ENCODE measurements at places on chromosomes 16 and 17.

DNA sequence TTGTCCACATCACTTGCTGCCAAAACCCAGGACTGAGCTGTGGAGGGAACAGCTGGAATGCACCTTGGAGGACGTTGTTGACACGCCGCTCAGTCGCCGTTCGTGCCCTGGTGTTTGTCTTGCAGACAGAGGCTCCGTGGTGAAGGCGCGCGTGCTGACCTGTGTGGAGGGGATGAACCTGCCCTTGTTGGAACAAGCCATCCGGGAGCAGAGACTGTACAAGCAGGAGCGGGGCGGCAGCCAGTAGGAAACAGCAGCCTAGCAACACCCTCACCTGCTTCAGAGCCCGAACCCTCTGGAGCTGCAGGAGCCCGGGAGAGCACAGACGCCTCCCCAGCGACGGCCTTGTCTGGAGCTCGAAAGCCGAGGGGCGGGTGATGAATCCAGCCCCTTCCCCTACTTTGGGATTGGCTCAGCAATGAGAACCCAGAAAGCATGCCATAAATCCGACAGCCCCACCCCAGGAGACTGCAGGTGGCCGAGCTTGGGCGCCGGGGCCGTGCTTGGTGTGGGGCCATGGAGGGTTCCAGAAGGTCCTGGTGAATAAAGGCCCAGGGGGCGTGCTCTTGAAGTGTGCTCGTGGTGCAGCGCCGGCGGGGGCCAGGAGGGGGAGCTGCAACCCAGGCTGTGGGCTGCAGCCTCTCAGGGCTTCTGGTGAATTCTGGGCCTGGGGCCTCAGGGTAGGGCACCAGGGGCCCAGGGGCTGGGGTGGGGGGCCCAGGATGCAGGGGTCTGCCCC, 470 bp upstream of the CDK3 start:
- peak; percentile 68 for DNase-seq

GRCh38 chr17:79617740-79618382, 7.0 kb upstream of the RBFOX3 start:
- no peak for DNase-seq

DNA sequence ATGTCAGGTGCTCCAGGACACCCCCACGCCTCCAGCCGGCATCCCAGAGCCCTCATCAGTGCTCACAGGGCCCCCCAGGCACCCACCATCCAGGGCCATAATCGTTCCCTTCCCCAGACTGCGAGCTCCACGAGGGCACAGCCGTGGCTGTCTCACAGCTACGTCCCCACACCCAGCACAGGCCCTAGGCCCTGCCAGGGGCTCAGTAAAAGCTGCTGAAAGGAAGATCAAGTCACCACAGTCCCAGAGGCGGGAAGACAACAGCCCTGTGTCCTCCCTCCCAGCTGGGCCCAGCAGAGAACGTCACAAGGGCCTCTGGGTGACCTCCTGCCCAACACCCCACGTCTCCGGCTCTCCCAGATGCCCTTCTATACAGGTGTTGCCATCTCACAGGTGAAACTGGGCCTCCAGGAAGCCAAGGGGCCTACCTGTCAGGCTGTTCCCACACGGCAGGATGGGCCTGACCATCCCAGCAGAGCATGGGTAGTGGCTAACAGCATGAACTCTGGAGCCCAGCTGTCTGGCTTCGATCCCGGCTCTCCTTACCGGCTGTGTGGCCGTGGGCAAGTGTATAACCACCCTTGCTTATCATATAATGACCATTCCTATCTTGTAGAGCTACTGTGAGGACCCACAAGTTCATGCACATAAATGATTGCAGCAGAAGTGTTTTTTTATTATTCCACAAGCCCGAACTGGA, 17.9 kb downstream of the ARL2BP start:
- no peak for DNase-seq

DNA sequence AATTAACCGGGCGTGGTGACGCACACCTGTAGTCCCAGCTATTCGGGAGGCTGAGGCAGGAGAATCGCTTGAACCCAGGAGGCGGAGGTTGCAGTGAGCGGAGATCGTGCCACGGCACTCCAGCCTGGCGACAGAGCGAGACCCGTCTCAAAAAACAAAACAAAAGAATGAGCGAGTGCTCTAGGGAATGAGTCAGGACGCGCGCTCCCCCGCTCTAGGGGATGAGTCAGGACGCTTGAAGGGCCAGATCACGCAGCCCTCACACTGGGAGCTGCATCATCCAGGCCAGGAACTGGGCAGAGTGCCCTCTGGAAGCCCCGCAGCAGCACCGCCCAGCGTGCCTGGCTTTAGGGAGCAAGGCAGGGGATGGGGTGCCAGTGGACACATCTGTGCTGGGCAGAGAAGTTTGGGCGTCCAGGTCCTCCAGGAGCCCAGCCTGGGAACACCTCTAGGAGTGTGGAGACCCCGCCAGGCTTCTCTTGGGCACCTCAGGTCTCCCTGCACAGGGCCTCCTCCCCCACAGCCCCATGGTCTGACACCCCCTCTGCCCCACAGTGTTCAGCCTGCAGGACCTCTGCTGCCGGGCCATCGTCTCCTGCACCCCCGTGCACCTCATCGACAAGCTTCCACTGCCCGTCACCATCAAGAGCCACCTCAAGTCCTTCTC, 3.9 kb upstream of the WFIKKN1 start:
- no peak for DNase-seq

GRCh38 chr17:17763136-17763535, 73.7 kb downstream of the SREBF1 start:
- no peak for DNase-seq

DNA sequence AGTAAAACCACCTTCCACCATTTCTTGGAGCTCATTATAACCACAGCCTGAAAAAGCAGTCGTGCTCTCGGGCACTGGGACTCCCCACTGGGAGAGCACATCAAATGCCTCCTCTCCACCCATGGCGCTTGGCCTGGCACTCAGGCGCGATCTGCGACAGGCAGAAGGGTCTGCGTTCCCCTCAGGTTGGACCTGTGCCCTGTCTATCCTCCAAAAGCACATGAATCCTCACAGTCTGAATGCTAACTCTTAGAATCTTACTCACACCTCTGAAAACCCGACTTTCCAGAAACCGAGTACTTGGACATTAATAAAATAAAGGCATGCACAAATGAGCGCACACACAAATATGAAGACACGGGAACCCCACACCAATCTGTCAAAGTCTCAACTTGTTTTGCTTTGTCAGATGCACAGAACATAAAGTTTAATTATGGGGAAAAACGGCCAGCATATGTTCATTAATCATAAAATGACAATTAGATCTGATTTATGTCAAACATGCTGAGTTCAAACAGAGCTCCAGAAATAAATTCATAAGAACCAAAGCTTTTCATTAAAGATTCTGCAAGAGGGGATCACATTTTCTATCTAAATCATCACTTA, 20.5 kb upstream of the FAAP100 start:
- no peak for DNase-seq

GRCh38 chr16:4060009-4060408, 56.2 kb downstream of the ADCY9 start:
- no peak for DNase-seq

DNA sequence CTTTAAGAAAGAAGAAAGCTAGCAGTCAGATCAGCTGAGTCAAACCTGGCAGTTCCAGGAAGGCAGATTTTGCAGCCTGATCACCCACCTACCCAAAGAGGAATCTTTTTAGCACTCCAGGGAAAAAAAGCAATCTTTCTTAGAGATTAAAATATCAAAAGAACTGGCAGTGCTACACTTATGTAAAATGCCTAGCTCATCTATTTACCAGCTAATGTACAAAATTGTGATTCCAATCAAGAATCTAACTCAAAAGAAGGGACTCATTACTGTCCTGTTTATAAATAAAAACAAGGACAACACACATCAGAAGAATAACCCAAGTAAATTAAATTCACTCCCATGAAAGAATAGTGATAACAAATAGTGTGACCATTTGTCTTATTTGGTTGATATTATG, 222.4 kb upstream of the ERCC4 start:
- no peak for DNase-seq

DNA sequence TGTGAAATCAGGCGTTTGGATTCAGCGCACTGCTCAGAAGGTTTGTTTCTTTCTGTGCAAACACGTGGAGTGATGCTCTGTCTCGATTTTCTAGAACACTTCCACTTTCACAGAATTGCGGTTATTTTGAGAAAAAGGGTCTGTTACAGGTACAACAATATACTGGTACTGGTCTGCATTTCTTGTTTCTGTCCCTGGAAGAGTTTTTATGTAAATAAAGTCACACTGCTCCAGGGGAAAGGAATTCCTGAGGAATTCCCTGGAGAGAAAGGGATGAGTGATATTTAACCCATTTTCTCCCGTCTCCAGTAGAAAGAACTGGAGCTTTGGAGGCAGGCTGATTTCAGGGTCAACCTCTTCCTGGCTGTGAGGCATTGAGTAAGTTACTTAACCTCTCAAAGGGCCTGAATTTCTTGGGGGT, 16.2 kb upstream of the RMI2 start:
- DNase-seq, result no peak

GRCh38 chr17:77498791-77499698, 358.3 kb downstream of the SEC14L1 start:
- no peak for DNase-seq

GRCh38 chr17:78133971-78134898, 3.7 kb downstream of the TMC8 start:
- peak; percentile 62 for DNase-seq

DNA sequence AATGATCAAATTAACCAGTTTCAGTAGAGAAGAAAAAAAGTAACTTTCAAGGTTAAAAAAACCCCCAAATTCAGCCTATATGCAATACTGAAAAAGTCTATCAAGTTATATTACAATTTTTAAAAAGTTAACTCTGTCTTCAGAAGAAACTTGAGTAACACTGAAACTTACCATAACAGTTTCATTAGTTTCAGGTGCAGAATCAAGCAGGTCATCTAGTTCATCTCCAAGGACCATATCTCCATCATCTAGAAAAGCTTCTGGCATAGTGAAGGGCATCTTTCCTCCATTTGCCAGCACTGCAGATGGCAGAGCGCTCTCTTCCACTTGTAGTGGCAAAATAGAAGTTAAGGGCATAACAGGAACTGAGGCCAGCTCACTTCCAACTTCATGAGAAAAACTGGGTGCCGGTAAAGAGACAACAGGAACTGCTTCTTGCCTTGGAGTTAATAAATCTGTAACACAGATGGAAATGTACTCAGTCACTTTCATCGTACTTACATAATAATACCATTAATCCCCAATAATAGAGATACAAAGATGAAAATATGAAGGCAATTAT, 22.9 kb downstream of the ZC3H7A start:
- no peak for DNase-seq

- no peak for DNase-seq
Observed at GRCh38 chr17:9598661-9599060, 22.2 kb downstream of the CFAP52 start.

DNA sequence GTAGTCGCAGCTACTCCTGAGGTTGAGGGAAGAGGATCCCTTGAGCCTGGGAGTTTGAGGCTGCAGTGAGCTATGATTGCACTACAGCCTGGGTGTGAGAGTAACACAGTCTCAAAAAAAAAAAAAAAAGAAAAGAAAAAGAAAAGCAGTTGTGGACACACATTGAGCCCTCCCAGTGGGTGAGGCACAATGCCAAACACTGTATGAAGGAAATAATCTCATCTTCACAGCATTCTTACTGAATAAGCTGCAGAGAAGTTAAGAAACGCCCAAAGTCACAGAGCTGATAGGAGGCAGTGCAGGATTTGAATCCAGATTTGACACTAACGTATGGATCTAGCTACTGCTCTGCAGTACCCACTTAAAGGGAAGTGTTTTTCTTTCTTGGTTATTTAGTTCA, 5.9 kb upstream of the LYZL6 start:
- DNase-seq, result no peak

DNA sequence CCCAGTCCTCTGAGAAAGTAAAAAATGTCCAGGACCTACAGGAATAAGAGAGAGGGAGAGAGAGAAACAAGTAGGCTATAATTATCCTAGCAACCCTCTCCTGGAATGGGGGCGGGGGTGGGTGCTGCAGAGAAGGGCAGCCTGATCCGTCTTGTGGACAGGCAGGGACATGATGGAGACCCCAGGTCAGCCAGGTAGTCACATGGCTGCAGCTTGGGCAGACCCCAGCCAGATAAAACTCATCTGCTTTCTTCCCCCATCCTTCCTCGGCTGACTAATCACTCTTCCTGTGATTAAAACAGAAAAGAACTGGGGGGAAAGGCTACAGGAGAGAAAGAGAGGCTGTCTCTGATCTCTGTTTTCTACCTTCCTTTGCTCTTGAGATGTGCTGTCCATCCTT, 32.6 kb downstream of the COPZ2 start:
- no peak for DNase-seq

GRCh38 chr16:49530427-49530970, 156.9 kb downstream of the C16orf78 start:
- no peak for DNase-seq

DNA sequence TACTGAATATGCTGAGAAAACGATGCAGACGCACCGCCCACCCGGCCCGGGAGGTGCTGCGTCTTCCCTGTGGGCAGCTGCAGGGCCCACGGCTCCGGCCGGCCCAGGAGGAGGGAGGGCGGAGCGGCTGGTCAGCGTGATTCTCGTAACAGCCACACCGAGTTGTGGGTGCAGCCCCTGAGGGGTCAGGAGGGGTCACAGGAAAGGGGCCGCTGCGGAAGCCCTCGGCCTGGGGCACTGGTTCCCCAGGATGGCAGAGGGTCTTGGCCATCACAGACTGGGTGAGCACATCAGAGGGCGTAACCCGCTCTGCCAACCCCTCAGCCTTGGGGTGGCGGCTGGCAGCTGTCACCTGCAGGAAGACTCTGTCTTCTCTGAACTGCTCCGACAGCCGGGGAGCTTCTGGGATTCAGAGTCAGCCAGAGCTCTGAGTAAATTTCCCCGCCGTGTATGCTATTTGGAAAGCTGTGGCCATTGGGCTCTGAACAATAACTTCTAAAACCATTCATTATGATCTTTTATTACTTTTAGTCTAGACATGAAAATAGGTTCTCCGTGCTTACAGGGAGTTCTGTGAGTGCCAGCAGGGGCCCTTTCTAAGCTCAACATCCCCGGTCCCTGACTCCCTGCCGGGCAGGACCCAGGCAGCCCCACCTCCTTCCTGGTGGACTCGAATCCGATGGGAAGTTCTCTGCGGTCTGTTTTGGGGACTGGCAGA, 87.4 kb upstream of the CHMP6 start:
- DNase-seq, result no peak

- DNase-seq, result no peak
Observed at GRCh38 chr17:13484020-13484419, 117.7 kb downstream of the HS3ST3A1 start.

DNA sequence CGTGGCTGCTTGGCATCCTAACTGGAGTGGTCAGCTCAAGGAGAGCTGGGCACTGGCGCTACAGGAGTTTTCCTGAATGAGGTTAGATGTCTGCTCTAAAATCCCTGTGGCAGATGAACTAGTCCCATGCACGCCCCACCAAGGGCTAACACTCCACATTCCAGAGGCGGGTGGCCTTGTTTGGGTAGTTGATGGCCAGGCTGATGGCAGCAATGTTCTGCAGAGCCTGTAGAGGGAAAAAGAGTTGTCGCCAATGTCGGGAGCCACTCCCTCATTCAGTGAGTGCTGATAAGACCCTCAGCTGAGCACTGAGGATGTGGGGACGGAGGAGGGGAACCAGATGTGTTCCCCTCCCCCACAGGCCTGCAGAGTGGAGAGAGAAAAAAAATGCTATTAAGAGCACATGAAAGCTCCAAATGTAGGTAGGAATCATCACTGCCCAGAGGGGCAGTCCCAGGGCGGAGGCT, 42.5 kb upstream of the ATP2A3 start:
- DNase-seq, result no peak
